ENCODE measurements at places on chromosomes 5 and 9.

DNA sequence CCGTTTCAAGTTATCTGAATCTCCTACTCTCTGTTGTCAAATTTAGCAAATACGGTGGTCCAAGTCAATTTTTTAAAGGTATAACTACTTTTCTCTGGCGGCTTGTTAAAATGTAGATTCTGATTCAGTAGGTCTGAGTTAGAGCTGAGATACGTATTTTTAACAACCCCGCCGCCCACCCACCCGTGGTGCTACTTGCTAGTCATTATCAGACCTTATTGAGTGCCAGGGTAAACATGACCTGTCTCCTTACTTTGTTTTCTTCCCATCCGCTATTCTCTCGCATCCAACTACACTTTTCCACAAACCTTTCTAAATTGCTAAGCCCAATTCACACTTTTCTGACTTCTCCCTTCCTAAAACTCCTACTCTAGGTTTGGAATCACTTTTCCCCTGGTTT lies 694 bp upstream of the PLAA start:
- no peak for DNase-seq

DNA sequence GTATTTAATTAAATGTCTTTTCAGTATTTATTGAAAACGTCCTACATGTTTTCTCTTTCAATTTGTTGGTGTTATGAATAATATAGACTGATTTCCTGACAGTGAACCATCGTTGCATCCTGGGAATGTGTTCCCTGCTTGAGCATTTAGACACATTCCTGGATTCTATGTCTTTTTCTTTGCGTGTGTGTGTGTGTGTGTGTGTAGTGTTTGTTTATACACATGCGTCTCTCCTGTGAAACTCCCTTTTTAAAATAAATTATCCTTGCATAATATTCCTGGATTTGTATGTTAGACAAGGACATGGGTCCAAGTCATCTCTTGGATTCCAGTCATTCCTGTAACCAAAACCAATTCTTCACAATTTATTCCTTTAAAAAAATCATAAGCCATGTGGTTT lies 153.4 kb downstream of the HSPA4 start:
- DNase-seq: no peak

DNA sequence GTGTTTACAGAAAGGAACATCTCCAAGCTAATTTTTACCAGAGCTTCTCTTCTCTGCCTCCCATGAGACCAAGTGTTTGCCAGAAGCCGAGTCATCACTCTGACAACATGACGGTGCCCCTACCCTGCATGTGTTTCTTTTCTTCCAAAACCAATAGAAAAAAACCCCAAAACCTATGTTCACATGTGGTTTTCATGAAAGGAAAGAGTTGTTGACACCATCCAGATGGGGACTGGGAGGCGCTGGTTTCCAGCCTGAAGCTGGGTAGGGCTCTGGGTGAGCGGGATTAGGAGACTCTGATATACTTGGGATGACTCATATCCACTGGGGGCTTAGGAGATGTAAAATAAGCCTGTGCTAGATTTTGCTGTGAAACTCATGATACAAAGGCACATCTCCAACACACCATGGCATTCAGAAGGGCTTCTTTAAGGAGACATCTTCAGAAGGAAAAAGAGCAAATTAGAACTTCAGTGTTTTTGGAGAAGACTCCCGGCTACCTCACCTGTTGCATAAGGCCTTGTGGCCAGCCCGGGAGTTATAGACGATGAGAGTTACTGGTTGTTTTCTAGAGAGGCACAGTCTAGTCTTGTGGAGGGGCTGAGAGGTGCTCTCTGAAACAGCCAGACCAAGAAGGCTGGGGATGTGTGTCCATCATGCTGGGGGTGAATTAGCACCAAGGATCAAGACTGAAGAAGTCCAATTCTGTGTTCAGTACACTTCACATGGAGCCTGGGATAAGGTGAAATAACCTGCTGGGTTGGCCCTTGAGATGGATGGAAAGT lies 108.9 kb upstream of the LHFPL2 start:
- DNase-seq: no peak

DNA sequence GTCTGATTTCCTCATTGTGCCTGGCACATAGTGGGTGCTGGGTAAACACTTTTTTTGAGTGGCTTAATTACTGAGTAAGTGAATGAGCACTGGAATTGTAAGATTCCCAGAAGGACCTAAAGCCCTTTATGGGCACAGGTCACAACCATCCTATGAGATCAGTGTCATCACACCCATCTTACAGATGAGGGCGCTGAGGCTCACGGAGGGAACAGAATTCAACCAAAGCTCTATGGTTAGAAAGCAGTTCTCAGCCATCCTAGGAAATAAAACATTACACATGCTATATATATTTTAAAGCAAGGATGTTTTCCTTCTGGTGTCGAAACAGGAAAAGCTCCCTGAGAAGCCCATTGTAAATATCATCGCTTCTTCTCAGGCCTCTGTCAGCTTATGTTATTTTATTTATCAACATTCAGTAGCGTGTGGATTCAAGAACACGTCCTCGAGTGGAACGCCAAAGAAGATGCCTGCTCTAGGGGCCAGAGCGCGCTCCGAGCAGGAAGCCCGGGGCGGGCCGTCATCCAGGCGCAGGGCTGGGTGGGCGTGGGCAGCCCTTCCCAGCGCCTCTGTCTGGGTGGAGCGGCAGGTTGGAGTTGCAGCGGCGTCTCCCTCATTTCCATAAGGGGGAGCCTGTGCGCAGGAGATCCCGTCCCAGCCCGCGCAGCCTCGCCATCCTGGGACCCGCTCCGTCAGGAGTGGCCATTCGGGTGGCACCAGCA lies 155.8 kb upstream of the SMIM23 start:
- DNase-seq: no peak

- DNase-seq: no peak
Observed at GRCh38 chr5:2608391-2608790, 143.1 kb downstream of the IRX2 start.

- no peak for DNase-seq
Observed at GRCh38 chr5:170503990-170504596, at the start of gene KCNIP1. TSS of gene KCNIP1 (plus strand) at chr5:170504020.

DNA sequence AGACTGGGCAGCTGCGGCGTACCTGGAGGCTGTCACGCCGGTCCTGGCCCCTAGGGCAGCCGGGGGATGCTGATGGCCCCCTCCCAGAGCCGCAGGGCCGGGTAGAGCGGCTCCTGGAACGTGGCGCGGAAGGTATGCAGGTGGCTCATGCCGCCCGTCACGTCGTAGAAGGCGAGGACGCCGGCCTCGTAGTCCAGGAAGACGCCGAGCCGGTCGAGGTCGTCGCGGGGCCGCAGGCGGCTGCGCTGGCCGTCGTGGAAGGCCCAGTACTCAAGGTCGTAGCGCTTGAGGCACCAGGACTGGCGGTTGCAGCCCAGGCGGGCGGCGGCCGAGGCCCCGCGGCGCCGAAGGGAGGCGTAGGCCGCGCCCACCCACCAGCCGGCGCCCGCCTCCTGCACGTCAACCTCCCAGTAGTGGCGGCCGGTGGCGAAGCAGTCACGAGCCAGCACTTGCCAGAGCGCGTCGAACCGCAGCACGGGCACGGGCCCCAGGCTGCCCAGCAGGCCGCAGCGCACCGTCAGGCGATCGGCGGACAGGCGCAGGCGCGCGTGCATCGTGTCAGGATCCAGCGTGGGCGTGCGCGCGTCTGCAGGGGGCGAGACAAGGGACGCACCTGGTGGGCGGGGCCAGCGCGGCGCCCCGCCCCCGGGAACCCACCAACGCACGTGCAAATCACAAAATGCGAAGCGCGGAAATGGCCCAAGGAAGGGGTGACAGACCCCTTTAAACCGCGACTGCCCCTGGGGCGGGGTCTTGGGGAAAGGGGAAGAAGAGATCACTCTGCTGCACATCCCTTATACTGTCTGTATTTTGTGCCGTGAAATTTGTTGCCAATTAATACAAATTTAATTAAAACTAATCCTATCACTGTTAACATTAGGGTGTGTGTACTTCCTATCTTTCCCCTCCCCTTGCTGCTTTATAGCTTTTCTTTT lies 31.2 kb downstream of the NANS start:
- DNase-seq: peak; percentile 36

DNA sequence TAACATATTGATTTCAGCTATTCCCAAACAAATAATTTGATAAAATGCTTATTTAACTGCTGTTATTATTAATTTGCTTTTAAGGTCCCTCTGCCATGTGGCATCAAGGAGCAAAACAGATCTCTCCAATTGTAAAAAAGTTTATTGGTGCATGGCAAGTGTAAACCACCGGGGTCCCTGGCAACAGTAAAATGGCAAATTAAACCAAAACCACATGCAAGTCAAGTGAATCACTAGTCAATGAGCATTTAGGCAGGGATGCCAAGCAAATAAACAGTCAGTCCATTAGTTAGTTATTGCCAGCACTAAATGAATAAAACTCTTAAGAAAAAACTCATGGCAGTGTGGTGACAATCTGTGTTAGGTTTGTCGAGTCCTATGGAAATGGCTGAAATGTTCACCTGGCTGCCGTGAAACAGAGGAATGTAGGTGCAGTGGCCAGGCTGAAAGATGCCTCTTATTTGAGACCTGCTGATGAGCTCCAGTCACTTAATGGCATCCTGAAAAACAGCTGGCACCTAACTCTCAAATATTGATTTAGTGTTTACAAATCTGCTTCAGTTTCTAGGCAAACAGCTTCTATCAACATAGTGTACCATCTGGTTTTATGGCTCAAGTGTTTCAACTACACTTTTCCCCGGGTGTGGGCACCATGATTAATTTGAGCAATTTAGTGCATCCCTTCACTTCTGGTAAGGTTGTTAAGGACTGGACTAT lies 296.5 kb upstream of the ITGA1 start:
- DNase-seq: no peak

DNA sequence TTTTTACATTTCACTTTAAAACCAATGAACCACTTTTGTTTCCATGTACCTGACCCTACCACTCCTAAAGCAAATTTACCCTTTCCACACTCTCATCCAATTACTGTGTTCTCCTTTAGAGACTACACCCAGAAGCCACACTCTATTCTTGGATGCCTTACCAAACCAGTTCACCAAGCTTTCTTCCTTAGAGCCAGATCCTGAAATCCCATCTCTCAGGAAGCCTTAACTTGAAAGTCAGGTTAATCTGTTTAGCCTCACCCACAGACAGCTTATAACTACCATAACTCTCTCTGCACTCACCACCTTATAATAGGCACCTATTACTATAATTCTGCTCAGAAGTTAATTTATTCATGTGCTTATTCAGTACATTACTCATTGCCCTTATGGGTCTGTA lies 4.3 kb downstream of the CSNK1A1 start:
- no peak for DNase-seq

GRCh38 chr5:171506951-171507350 lies 87.5 kb downstream of the FGF18 start:
- DNase-seq: no peak

GRCh38 chr5:79963261-79964061 lies 27.6 kb downstream of the MTX3 start:
- DNase-seq: no peak

- no peak for DNase-seq
Observed at GRCh38 chr9:72856972-72857623, 95.8 kb downstream of the ALDH1A1 start.

GRCh38 chr5:111606194-111606593 lies 93.9 kb upstream of the STARD4 start:
- DNase-seq: no peak

- DNase-seq: no peak
Observed at GRCh38 chr9:5580650-5581049, 48.3 kb upstream of the RIC1 start.

- DNase-seq: no peak
Observed at GRCh38 chr5:44011518-44011917, 377.7 kb downstream of the FGF10 start.

DNA sequence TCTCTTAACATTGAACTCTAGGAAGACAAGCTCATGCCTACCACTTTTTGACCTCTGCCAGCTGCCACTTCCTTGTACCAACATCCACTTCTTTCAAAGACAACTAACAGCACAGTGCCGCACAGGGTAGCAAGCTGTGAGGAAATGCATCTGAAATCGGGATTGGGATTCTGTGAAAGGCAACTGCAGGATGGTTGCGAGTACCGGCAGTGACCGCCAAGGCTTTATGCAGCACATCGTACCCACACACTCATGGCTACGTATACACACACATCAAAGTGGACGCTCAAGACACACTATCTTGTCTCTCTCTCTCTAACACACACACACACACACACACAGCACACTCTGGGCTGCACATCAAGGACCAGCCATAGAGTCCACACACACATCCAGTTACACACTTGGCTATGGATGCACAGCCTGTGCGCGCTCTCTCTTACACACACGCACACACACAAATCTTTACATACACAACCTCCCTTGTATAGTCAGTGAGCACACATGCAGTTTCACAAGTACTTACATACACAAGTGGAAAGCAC lies 964 bp downstream of the HTR4 start:
- no peak for DNase-seq

DNA sequence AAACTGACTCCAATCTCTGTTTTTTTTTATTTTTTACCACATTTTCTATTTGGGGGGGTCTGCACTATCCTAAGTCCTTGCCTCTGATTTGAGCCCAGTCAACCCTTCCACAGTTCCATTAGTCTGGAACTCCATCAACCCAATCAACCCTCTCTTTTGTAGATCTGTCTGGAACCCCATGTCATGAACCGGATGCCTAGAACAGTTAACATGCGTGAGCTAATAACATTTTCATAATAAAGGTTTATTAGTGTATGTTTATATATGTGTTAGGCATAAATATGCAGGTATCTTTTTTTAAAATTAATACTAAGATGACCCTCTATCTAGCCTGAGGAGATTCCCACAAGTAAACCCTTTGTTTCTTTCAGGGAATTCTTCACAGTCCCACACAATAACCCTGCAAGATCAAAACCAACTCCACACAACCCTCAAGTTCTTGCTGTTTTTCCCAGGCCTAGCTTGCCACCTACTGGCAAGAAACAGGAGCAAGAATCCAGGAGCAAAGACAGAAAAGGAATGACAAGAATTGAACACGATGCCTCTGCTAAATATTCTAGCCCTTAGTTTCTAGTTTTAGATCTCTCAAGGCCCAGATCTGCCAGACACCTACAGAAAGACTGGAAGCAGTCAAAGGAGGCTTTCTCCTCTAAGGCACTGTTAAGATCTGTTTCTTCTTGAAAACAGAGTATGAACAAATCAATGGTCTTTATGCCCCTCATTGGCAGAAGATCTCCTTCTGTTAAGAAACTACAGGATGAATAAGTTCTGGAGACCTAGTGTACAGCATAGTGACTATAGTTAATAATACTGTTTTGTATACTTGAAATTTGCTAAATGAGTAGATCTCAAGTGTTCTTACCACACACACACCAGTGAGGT lies 100.4 kb downstream of the TRIM36 start:
- DNase-seq: no peak

- DNase-seq: no peak
Observed at GRCh38 chr5:170105642-170106611, at the start of gene FOXI1. TSS of gene FOXI1 (plus strand) at chr5:170105897. CDS start at chr5:170105958, 61 bp downstream.

DNA sequence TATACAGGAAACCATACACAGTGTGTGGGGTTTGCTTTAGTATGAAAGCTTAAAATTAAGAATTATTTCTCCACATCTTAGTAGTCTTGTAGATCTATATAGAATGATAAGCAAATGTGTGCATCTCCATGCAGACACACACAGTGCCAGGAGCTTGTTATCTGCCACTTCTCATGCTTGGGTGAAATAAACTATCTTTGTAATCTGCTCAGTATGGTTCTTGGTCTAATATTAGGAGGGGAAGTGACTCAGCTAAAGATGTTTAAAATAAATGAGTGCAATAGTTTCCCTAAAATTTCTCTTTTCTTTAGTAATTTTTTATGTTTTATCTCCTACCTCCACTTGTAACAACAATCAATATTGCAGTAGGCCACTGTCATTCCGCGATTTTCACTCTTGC lies 689.6 kb downstream of the TAF11L14 start:
- no peak for DNase-seq
